G401 (cell line): ENCODE measurements at places on chromosomes 7 and 10. TPM values are rescaled to one million over a fixed set of nuclear protein-coding genes. Genes with fewer than 3 reads are reported as not detected.

GRCh38 chr7:154886591-154886990 is 116.3 kb downstream of the PAXIP1 start:
- DNase-seq = no peak

DNA sequence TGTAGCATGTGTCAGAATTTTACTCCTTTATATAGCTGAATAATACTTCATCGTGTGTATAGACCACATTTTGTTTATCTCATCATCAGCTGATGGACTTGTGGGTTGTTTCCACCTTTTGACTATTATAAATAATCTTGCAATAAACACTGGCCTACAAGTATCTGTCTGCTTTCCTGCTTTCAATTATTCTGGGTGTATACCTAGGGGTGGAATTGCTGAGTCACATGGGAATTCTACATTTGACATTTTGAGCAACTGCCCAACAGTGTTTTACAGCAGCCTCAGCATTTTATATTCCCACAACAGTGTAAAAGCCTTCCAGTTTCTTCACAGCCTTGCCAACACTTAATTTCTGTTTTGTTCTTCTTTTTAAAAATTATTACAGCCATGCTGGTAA is 200.3 kb upstream of the PRSS1 start:
- no peak for DNase-seq

DNA sequence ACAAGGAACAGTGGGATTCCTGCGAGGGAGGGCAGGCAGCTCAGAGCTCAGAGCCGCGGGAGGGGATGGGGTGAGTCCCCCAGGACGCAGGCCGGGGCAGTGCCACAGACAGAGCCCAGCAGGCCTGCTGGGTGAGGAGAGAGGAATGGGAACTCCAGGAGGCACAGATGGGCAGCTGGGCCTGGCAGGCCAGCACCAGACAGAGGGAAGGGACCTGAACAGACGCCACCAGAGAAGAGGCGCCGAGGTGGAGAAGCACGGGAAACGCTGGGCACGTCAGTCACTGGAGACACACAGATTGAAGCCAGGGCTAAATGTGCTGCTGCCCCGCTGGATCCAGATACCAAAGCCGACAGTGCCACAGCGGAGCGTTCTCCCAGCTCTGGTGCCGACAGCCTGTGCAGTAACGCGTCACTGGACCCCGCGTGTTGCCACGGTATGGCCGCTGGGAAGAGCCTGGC is 225.8 kb downstream of the MAD1L1 start:
- no peak for DNase-seq

CALML3 gene
- not detected in 2 replicates for total RNA-seq

HGF gene
- total RNA-seq = not detected in 2 replicates
